ENCODE measurements at places on chromosomes 7 and 10.

DNA sequence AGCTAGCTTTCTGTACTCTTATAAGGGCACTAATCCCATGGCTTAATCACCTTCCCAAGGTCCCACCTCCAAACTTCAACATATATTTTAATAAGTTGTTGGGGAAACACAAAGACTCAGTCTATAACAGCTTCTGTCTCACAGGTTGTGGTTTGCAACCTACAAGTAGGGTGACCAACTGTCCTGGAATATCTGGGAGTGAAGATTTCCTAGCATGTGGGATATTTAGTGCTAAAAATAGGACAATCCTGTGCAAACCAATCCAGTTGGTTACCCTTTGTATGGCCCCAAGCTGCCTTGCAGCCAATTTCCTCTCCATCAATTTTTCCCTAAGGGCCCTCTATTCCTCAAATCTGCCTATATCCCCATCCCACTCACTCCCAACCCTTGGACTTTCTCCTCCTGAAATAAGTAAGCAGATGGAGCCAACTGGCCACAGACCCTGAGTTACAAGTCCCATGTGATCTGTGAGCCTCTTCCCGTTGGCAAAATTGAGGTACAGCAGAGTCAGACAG lies 82.3 kb downstream of the FAM13C start:
- DNase-seq, result no peak

DNA sequence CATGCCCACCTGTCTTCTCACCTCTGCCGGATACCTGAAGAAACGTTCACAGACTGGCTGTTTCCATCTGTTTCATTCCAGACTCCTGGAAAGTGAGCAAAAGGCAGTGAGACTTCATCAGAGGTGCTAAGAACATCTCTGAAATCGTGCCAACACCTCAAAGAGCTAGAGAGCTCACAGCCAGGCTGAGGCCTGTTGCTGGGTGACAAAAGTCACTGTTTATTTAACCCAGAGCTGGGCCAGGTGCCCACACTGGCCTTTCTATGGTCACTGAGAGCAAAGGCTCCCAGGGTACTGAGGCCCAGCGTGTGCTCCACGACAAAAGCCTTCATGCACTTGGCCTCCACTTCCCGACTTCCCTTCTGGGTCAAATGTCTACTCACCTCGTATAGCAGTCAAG lies 3.7 kb upstream of the NANOS1 start:
- peak; percentile 61 for DNase-seq

DNA sequence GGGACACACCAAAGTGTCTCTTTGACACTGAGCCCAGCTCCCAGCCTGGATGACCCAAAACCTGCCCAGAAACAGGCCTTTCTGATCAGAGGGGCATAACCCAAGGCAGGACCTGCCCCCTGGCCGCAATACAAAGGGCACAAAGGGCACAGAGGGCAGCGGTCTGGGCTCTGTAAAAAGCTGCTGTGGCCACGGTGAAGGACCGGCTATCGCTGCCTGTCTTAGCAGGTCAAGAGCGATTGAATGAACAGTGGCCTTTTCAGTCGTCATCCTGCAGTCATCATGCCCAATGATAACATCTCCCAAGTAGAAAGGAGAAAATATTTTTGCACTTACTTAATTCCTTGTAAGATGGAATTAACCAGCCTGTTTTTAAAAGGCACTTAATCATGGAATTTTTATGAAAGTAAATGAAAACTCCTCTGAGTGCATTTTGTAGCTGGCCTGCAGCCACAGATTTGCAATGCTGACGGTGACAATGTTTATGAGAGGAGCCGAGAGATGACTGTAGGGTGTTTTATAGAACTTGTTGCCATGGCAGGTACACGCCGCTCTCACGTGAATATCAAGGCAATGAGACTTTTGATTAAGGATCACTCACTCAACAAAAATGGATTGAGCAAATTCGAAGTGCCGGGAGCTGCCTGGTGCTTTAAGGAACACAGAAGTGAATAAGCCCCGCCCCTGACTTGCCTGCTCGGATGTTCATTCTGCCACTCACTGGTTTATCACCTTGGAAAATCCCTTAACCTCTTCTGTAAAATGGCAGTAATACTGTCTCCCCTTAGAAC lies 47.3 kb upstream of the BHLHA15 start:
- no peak for DNase-seq

GRCh38 chr10:4062751-4063150 lies 277.7 kb upstream of the KLF6 start:
- no peak for DNase-seq

Data from NCI-H1092 (cell line).